GM10248 (cell line): ENCODE measurements at places on chromosomes 7 and 10.

DNA sequence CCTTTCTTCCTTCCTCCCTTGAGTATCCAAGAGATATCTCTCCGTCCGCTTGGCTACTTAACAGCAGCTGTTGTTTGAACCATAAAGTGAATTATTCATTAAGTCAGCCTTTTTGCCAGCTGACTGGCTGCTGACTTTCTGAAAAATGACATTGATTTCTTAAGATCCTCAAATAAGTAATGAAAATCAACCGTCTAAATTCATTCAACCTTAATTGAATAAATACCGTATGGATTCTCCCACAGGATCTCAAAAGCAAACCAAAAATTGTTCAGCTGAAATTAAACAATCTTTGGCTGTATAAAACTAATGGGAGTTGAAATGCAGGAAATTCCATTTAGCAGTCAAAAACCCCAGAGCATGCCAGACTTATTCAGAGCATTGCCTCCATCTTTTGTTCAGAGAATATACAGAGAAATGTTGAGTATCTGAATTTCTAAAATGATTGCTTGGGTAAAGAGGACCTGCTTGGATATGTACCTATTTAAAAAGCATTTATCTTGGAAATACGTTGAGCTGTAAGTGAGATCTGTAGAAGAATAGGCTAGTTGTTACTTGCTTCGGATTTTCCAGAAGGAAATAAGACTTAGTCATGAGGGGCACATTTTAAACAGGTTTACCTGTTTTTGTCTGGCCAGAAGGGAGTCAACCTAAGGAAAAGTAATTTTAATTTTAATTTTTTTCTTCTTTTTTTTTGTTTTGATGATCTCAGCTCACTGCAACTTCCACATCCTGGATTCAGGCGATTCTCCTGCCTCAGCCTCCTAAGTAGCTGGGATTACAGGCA lies 136.2 kb downstream of the PLXDC2 start:
- DNase-seq, result no peak

- no peak for DNase-seq
Observed at GRCh38 chr10:73205081-73205480, 37.2 kb downstream of the FAM149B1 start.

DNA sequence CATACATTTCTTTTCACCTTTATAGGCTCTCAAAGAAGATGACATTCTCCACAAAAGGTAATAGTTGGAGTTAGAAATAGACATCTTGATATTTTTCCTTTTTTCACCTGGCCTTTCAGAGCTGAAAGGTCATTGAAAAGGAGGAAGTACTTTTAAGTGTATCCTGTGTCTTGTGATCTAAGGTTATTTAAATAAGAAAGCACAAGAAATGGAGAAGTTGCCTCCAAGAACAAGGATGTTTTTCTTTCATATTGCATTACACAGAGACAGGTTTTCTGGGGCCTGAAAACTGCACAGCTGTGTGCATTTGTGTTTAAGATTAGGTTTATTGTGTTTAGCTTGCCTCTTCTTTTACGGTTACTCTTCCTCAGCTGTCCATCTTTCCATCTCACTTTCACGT lies 103.4 kb upstream of the SEMA3D start:
- no peak for DNase-seq

- DNase-seq, result no peak
Observed at GRCh38 chr10:104218751-104219150, 13.4 kb downstream of the CFAP43 start.

DNA sequence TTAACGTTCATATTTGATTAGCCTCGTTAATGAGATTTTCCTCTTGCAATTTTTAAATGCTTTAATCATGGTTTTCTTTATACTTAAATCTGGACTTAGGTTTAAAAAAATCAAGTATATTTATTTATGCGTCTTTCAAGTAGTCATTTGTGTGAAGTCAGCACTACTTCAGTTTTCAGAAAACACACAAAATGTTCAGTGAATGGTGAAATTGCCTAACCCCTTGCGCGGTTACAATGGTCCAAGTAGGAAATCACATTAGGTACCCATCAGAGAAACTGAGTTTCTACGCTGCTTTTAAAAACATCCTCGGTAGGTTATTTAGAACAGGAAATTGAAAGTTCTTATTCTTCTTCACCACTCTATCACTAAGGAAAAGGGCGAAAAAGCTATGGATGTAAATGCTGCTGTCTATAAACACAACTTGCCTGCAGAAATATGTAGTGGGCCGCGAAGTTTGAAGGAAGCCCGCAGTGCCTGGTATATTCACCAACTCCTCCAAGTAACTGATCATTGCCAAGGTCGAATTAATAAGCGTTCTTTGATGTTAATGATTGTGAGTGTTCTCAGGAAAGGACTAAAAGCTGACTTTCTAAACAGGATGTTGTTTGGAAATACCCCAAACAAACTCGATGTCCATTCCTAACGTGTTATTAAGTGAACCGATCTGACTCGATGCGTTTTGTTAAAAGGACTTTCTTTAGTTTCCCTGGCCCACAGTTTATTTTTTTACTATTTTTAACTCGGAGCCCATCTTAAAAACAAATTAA lies 1.0 kb downstream of the SYPL1 start:
- no peak for DNase-seq

GRCh38 chr7:143257501-143257900 lies 5.7 kb upstream of the GSTK1 start:
- DNase-seq, result no peak

- DNase-seq, result no peak
Observed at GRCh38 chr7:157056957-157057902, 46.8 kb upstream of the MNX1 start.

DNA sequence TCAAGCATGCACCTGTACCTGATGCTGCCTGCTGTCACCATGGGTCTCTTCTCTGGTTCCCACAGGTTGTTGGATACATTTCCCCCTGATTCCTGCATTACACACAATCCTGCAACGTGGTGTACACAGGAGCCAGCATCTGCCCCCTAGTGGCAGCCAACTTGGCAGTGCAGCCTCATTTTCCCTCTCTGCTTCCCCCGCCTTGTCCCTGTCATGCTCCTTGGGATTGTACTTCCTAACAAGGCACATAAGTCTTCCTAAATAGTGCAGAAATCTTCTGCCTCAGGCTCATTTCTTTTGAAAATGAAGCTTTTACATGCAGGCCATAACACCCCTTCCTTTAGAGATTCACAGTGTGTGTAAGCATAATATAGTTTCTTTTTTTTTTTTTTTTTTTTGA lies 387.5 kb downstream of the CCSER2 start:
- DNase-seq, result peak; percentile 48

- no peak for DNase-seq
Observed at GRCh38 chr7:3174515-3175284, 126.4 kb upstream of the SDK1 start.

GRCh38 chr10:119526149-119526548 lies 16.4 kb downstream of the RGS10 start:
- DNase-seq, result no peak

- DNase-seq, result peak; percentile 43
Observed at GRCh38 chr7:129213828-129214227, 11.0 kb upstream of the AHCYL2 start.

- no peak for DNase-seq
Observed at GRCh38 chr7:2017914-2018568, 214.7 kb downstream of the MAD1L1 start.

- DNase-seq, result no peak
Observed at GRCh38 chr7:45500257-45500656, 73.9 kb upstream of the ADCY1 start.

DNA sequence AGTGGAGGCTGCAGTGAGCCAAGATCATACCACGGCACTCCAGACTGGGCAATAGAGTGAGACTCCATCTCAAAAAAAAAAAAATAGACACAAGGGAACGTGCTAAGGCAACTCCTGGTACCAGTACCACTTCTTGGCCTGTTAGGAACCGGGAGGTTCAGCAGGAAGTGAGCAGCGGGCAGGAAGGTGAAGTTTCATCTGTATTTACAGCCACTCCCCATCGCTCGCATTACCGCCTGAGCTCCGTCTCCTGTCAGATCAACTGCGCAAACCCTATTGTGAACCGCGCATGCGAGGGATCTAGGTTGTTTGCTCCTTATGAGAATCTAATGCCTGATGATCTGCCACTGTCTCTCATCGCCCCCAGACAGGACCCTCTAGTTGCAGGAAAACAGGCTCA lies 69.9 kb upstream of the FOXK1 start:
- DNase-seq, result no peak

GRCh38 chr7:103851357-103851756 lies 138.1 kb downstream of the RELN start:
- peak; percentile 4 for DNase-seq

DNA sequence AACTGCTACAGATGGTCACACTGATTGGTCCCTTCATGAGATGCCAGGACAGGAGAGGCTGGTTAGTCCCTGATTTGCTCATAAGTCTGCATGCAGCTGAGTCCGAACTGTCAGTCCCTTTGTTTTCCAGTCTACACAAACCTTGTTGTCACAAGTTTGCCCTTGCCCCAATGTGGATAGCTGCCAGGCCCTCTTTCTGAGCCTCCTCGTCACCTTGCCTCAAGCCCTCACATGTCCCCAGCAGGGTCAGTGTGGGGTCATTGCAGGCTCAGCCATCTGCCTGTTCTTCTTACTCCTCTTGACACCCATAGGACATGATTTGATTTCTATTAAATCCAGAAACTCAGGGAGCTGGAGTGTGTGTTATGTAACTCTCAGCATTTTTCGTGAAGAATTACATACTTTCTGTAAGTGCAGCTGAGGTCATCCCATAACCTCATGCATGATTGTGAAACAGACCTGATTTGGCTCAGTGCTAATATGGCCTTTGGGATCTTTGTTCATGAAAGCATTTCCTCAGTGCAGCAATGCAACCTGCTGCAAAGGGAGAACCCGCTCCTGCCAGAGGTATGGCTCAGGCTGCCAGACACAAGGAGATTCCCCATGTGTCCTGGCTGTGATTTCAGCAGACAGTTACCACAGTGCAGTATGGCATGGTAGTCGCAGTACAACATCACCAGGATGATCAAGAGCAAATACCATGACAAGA lies 70.0 kb upstream of the ZMIZ2 start:
- no peak for DNase-seq

DNA sequence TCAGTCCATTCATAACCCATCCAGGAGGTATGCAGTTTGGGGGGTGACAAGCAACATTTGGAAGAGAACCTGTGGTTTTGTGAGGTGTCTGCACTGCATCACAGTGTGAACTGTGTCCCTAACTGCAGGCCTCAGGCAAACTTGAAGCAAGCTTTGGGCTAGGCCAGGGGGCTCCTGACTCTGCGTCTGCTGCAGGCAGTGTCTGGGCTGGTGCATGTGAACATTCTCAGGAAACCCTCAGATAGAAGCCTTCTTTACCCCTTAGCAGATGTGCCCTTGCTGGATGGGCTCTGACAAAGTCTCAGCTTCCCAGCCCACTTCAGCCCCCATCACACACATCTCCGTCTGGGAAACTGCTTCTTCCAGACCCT lies 61.0 kb downstream of the VIPR2 start:
- DNase-seq, result no peak

DNA sequence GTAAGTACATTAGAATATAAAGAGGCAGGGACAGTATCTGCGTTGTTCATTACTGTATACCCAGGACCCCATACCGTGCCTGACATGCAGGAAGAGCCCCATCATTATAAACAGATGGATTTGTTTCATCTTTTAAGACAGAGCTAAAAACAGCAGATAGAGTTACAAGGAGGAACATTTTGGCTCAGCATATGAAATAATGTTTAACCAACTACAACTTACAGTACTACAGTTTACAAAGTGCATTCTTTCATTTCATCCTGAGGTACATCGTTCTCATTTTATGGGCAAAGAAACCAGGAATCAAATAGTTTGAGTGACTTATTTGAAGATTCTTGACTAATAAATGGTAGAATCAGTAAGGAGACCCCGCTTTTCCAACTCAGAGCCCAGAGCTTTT lies 38.1 kb upstream of the AGBL3 start:
- no peak for DNase-seq

DNA sequence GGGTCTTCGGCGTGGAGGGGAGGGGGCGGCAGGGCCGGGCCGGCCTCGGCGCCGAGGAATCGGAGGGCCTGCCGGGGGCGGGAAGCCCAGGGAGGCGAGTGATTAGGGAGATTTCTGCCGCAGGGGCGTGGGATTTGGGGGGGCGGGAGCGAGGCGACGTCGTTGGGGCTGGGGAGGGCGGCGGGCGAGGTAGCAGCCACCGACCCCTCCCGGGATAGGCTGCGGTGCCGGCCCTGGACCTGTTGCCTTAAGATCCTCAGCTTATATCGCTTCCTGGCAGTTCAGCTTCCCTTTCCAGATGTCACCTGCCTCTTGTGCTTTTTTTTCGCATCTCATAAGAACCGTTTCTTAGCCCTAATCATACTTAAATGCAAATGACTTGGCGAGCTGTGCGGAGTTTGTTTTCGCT lies 655 bp downstream of the LMTK2 start:
- DNase-seq, result peak; percentile 32

DNA sequence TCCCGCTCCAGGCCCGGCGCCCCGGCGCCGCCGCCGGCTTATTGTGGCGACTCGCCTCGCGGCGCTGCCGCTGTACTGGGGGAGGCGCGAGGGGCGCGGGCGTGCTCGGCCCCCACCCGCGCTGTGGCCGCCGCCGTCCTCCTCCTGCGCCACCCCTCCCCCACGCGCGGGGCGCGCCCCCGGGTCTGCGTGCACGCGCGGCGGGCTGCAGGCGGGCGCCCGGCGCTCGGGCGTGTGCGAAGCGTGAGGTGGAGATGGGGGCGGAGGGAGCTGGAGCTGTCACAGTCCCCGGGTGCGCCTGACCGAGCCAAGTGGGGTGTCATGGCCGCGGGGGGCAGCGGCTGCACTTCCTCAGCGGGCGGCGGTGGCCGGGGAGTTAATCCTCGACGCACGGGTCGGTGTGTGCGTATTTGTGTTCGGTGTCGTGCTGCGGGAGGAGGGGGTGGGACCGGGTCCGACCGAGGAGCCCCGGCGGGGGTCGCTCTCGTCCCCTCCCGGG lies 672 bp downstream of the LCOR start:
- peak; percentile 93 for DNase-seq
